ENCODE measurements at places on chromosomes 7 and 10.

DNA sequence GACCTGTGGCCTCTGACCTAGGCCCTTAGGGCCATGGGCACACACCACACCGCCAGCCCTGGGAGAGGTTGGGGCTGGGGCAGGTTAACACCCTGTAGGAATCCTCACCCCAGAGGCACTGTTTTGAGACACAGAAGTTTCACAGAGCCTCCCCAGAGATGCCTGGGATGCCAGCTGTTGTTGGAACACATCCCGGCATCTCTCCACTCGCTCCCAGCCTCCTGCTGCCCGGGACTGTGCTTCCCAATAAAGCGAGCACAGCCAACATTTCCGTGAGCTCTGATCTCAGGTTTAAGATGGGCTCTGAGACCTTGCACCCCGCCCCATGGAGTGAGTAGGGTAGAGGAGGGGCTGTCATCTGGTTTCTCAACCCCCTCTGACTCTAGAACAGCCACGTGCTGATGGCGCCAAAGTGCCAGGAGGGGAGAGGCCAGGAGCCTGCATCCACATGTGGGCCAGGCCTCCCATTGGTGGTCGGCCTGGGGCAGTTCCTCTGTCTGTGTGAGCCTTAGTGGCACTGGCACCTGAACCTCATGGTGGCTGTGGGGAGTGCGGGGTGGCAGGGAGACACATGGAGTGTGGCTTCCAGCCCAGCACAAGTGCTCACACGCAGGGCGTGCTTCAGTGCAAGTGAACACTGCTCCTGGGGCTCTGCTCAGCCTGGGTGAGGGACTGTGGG lies 54.7 kb downstream of the RASGEF1A start:
- no peak for DNase-seq

GRCh38 chr7:1692515-1693418 lies 22.7 kb downstream of the ELFN1 start:
- no peak for DNase-seq

DNA sequence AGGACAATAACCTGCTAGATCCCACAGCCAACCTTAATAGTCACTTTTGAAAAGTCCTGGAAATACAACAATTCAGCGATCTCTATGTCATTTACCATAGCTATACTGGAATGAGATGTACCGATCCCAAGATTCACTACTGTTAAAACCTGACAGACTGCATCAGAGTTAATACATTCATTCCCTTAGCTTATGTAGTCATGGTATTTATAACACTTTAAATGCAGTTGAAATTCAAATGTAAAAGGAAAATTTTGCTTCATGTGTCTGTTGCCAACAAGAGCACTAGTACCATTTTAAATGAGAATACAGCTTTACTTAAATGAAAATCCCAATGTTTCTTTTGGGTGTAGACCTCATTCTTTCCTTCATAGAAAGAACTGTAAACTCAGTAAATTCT lies 11.1 kb upstream of the GGCT start:
- no peak for DNase-seq

- DNase-seq = no peak
Measured at GRCh38 chr7:70093205-70093904, 495.1 kb downstream of the AUTS2 start.

DNA sequence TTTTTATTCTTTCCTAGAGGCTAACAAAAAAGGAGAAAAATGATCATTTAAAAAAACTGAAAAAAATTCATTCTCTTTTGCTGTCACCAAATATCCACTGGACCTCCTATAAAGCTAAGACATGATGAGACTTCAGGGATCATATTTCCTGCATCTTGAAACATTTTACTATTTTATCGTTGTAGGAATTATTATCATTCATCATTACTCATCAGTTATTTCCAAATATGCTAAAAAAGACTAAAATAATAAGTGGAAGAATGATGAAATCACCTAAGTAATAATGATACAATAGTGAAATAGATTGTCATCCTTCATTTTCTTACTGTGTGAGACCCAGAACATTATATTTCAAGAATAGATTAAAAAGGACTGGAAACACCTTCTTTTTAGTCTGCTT lies 28.3 kb downstream of the TAF3 start:
- DNase-seq = no peak

GRCh38 chr7:13091974-13092707 lies 404.7 kb downstream of the ARL4A start:
- no peak for DNase-seq

- DNase-seq = no peak
Measured at GRCh38 chr7:40579401-40579800, 444.6 kb downstream of the SUGCT start.

GRCh38 chr10:73873142-73873837 lies 1.1 kb downstream of the CAMK2G start:
- DNase-seq = no peak

- DNase-seq = no peak
Measured at GRCh38 chr10:76554478-76554877, 1083.1 kb downstream of the KCNMA1 start.

DNA sequence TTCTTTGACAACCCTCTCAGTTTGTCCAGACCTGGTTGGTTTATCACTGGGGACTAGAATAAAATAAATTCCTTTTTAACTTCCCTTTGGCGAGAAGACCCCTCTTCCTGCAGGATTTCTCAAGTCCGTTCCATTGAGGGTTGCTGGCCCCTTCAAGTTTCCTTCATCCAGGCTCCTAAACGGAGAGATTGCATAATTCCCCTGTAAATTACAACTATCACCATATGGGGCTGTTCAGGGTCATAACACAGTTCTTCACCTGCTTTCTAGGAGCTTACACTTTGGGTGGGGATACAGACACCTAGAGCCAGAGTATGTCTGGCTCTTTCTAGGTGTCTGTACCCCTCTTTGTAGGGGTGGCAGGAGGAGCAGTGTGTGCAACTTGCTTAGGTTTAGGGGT lies 3.3 kb upstream of the COPS6 start:
- no peak for DNase-seq

DNA sequence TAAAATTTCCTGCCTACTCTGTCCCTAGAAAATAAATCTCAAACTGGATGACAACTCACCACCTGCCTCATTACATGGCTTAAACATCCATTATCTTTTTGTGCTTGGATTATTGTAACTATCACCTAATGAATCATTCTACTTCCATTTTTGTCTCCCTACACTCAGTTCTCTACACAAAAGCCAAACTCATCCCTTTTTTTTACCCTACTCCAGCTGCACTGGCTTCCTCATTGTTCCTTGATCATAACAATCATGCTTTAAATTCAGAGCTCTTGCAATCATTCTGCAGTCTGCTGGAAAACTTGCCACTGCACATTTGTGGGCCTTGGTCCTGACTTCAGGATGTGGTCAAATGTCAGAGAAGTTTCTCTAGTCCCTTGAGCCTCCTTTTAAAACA lies 280.0 kb downstream of the DGKB start:
- no peak for DNase-seq

GRCh38 chr7:50687575-50688225 lies 95.0 kb downstream of the GRB10 start:
- DNase-seq = no peak

All from stimulated activated CD4-positive, alpha-beta T cell treated with anti-CD3 and anti-CD28 coated beads, Interleukin-12 subunit alpha, Interleukin-12 subunit beta, amount 100 ng/mL, for 4 hours (primary cell).